ENCODE measurements at places on chromosomes 5 and 9. TPM values are rescaled to one million over a fixed set of nuclear protein-coding genes. Genes with fewer than 3 reads are reported as not detected.

- no peak for DNase-seq
These were observed 20.2 kb downstream of the ARSB start for GRCh38 chr5:78964889-78965288.

- peak; percentile 50 for DNase-seq
These were observed 316.1 kb downstream of the TLE1 start for GRCh38 chr9:81373294-81373693.

GRCh38 chr5:73336366-73336765 is 112.2 kb downstream of the FOXD1 start:
- DNase-seq, result no peak

GRCh38 chr5:73816656-73817420 is 190.8 kb downstream of the ARHGEF28 start:
- DNase-seq, result no peak

DNA sequence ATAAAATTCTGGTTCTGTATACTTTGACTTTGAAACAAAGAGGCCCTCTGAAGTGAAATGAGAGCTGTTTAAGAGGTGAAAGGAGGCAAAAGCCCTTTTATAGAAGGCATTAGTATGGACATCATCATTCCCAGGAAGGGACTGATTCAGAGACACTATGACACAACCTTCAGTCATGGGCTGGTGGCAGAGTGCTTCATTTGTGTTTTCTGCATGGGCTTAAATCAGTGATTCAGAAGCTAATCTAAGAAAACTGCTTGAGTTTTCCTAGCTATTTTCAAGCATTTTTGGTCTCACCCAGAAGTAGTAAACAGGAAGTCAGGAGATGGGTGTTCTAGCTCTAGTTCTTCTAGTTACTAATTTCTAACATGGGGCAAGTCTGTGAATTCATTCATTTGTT is 288.9 kb downstream of the TRPM3 start:
- no peak for DNase-seq

DNA sequence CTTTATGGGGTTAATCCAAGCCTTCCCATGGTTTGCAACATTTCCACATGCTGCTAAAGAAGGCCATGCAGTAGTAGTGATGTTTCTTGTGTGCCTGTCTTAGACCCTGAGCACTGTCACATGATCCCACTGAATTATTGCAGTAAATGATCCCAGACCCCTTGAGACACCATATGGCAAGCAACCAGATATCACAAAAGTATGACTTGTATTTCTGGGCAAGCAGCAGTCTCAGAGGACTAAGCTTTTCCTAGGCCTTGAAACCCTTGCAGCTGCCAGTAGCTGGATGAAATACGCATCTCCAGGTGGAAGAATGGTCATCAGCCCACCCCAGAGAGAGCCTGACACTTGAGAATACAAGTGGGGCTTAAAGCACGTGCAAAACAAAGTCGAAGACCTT is 41.8 kb downstream of the CDO1 start:
- DNase-seq, result no peak

GRCh38 chr5:73392775-73393174 is 55.8 kb downstream of the FOXD1 start:
- DNase-seq, result no peak

- no peak for DNase-seq
These were observed 147.4 kb downstream of the ESM1 start for GRCh38 chr5:54837981-54838380.

The GDNF gene
- total RNA-seq, result 0.26 TPM

GRCh38 chr5:147286296-147286695 is 51.5 kb downstream of the STK32A start:
- DNase-seq, result no peak

The C5orf58 gene
- total RNA-seq, result not detected

DNA sequence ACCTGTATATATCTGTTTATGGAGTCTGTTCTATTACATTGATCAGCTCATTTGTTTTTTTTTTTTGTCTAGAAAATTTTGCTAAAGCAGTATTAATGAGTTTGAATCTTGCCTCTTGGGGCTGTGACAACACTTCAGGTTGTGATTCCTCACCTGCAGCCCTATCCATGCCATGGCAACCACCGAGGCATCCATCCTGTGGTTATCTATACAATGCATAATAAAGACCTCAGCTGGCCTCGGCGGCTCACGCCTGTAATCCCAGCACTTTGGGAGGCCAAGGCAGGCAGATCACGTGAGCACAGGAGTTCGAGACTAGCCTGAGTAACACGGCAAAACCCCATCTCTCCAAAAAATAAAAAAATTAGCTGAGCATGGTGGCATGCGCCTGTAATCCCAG is 28.1 kb upstream of the PDCD1LG2 start:
- no peak for DNase-seq

GRCh38 chr5:172749076-172749475 is 21.9 kb downstream of the DUSP1 start:
- DNase-seq, result no peak

The PTPN3 gene
- 8.5 TPM for total RNA-seq

The MAMDC2 gene
- total RNA-seq, result 12.3 TPM

DNA sequence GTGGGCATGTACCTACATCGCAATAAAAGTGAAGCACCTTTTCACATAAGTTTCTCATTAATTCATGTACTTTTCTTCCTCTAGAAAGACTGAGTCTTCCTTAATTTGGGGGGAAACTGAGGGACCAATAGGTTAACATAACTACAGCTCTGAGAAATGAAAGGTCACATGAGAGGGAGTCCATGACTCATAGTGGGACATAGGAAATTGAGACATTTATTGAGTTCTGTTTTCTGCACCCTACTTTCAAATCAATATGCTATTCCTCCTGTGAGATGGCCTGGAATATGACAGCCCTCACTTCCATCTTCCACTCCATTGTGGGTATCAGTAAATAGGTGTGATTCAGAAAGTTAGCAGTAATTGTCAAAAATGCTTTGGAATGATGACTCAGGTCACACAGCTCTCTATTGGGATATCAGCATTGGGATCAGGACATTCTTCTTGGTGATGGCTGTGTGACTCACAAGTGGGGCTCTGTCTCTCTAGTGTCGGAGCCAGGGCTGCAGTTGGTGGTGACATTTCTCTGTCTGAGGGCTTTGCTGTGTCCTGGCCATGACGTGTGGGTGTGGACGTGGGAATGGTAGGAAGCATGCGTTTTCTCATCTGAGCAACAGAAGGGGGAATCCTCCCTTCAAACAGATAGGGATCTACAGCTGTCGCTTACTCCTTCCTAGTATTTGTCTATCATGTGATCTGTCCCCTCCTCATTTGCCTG is 125.0 kb downstream of the TRIO start:
- DNase-seq, result peak; percentile 55

The NKD2 gene
- total RNA-seq, result 4.4 TPM

The PCA3 gene
- not detected for total RNA-seq

DNA sequence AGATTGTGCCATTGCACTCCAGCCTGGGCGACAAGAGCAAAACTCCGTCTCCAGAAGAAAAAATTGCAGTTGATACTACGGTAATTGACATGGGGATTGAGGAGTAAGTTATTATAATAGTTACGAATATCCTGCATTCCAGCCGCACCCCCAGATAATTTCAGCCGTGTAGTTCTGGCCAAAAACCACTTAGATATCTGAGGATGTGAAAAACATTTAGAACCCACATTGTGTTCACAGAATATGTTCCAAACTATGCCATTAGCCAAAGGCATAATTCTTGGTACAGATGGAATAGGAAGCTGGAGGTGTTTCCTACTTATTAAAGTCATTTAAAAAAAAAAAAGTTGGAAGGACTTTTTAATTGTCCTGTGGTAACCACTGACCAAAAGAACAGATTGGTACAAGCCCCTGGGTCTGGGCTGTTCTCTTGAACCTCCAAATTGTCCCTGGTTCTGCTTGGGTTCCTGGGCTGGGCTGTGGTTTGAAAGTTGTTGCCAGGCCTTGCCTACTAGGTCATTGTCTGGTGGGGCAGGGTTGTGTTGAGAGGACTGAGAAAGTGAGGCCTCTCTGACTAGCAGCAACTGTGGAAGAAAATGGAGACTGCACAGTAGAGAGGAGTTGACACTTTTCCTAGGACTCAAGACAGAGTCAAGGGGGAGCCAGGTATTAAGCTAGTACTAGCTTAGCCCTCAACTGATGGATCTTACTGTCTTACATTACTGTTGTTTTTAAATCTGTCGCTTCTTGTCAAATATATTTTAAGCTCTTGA is 198.8 kb downstream of the NR3C1 start:
- DNase-seq, result no peak

DNA sequence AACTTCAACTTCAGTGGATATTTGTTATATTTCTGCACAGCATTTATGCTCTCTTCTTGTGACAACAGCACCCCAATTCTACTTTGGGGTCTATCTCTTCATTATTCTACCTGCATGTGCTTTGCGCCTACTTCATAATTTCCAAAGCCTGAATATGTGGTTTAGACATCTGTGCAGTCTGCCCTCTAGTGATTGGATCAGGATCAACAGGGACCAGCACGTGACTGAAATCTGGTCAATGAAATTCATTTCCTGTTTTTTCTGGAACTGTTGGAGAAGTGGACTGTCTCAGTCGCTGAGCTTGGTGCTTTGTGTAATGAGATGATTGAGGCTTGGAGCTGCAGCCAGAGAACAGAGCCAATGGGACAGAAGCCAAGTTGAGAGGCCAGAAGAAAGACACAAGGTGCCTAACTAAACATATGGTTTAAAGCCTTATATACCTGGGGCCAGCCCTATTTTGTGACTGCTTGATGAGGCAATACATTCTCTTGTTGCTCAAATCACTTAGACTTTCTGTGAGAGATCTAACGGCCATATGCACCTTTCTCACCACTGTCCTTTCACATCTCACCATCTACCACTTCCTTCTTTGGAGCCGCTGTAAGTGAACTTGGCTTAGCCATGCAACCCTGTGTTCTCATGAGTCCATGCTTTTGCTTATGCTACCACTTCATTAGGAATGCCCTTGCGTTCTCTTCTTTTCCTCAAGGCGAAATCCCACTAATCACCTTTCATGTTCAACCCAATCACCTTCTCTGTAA is 68.8 kb upstream of the PPP2R2B start:
- no peak for DNase-seq

DNA sequence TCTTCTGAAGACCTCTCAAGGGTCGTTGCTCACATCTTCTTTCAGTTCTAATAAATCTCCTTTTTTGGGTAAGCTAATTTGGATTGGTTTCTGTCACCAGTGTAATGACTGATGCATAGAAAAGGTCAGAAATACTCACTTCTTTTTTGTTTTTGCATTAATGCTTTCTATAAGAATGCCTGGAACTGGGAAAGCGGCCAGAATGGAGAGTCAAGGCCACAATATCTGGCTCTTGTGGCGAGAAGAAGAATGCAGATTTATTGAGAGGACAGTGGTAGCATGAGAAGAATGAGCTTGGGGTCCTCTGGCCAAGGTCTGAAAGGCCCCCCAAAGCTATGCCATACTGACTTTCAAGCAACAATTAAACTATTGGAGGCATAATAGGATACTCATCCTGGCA is 88.0 kb upstream of the SLC12A2 start:
- no peak for DNase-seq

The RASGRF2 gene
- 9.6 TPM for total RNA-seq

The GABRA6 gene
- not detected for total RNA-seq
